ENCODE measurements at places on chromosomes 2 and 18. TPM values are rescaled to one million over a fixed set of nuclear protein-coding genes. Genes with fewer than 3 reads are reported as not detected.

ZNG1B gene
- 58.1 TPM for total RNA-seq

DNAJC5G gene
- total RNA-seq = not detected

SMYD1 gene
- not detected for total RNA-seq

DNA sequence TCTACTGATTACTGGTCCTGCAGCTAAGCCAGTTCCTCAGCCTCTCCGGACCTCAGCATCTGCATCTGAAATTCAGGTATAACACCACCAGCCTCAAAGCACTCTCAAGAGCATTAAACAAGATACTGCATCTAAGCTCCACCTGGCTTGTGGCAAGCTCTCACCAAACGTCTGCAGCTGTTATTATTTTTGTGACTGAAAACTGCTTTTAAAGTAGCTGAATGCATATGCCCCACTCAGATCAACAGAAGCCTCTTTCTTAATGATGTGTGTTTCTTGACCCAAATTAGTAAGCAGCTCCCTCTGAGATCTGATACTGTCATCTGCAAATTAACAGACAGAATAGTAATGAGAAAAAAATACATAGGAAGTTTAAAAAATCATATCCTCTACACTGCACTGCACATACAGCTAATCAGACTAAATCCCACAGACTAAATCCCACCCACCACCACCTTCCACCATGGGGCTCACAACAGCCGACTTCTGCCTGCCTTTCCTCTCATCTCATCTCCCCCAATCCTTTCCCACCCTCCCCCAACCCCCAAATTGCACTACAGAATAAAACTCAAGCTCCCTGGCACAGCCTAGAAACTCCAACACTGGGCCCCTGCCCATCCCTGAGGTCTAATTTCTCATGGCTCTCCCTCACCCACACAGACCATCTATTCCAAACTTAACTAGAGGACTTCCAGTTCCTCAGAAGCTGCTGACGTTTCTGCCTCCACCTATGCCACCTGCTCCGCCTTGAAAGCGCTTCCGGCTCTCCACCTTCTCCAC lies 52.9 kb downstream of the TMEM163 start:
- no peak for DNase-seq

DNA sequence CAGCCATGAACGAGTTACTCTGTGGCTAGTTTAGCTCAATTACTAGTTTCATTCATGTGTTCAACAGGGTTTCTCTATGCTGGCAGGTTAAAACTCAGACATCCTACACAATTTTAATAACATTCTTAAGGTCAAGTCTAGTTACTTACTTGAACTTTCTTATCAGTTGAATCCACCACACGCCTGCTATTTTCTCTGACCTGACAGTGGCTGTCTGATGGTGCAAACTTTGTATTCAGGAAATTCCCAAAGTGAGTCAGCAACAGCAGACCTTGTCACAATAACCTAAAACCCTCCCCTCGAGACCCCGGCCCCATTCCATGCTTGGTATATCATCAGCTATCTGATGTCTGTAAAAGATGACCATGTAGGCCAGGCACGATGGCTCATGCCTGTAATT lies 20.8 kb upstream of the CIDEA start:
- DNase-seq = peak; percentile 76

GRCh38 chr2:106977717-106978116 lies 91.8 kb upstream of the ST6GAL2 start:
- no peak for DNase-seq

DNA sequence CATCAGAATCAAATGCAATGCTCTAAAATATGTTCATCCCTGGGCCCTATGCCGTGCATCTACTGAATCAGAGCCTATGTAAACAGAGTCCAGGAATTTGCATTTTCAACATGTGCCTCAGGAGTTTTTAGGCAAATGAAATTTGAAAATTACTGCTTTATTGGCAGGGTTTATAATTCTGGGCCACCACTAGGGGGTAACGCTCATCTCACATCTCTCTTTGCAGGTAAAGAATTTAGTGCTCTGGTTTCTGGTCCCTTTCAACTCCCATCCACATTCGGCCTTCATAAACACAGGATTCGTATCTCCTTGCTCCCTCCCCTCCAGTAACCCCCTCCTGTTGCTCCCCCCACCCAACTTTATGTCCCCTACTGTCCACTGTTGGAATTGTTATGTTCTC lies 49.3 kb downstream of the LYPD6B start:
- DNase-seq = no peak

GRCh38 chr2:218249691-218250090 lies 11.1 kb upstream of the GPBAR1 start:
- DNase-seq = no peak

DNA sequence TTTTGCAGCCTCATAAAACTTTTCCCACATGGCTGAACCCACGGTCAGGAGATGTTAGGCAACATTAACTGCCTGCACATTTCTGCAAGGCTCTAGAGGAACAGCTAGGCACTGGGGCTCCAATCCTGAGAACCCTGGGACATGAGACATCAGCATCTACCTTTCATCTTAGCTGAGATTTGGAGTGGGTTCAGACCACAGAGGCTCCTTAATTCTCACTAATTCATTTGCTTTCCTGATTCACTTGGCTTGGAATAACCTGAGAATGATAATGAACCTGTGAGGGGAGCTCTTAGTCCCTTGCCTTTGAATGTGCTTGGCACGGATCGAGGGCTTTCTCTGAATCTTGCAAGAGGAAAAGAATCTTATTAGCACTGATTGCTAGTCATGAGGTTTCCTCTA lies 266.2 kb downstream of the FIGN start:
- no peak for DNase-seq

GRCh38 chr2:228613133-228613850 lies 431.8 kb upstream of the SPHKAP start:
- peak; percentile 21 for DNase-seq

- peak; percentile 7 for DNase-seq
Observed at GRCh38 chr2:226023383-226023782, 623.9 kb downstream of the NYAP2 start.

GRCh38 chr18:46787674-46788073 lies 30.8 kb upstream of the ST8SIA5 start:
- DNase-seq = no peak

- no peak for DNase-seq
Observed at GRCh38 chr2:86633155-86633651, 9.5 kb upstream of the RNF103 start.
